ENCODE measurements at places on chromosomes 3 and 15. TPM values are rescaled to one million over a fixed set of nuclear protein-coding genes. Genes with fewer than 3 reads are reported as not detected.
A peak's percentile ranks its signal among the peaks of the same experiment; 100 is the strongest.

DNA sequence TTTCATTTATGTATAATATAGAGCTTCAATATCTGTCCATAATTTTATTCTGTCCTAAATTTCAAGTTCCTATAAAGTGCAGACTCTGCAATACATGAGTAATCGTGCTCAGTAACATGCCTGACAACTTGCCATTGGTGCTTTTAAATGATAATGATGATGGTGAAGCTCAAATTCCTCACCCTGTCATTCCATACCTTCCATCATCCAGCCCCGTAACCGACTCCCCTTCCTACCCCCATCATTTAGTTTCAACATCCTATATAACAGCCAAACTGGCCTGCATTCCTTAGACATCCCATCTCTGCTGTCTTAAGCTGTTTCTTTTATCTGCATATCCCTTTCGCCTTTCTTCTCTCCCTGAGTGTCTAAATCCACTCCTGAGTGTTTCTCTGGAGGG, 67.2 kb upstream of the DLG1 start:
- no peak for DNase-seq

GRCh38 chr15:88704791-88705768, 66.3 kb downstream of the ISG20 start:
- DNase-seq, result peak; percentile 49

GRCh38 chr15:29681166-29681845, 141.0 kb downstream of the TJP1 start:
- DNase-seq, result no peak

DNA sequence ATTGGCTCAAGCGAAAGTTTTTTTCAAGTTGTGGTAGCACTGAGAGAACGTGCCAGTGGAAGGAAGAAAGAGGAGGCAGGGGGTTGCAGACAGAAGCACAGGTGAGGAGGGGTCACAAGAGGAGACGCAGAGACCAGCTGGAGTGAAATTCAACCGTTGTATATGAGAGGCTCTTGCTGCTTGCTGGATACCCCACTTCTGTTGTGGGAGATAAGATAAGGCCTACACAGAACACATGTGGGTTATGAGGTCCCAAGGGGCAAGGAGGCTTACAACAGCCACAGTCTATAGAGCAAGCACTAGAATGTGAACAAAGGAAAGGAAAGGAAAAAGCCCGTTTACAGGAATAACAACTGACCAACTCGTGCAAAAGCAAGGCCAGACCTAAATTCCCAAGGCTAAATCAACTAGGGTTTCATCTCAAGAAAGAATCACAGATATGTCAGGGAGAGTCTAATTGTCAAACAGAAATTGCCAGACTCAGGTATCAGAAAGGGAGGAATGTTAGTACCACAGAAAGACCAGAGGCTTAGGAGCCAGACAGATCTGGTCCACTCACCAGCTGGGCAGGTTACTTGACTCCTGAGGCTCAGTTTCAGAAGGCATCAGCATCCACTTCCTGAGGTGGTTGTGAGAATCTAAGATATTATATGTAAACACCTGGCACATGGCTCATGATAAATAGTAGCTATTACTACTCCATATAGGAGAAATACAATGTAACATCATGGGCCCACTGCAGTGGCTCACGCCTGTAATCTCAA, 60.9 kb downstream of the MSL2 start:
- DNase-seq, result no peak

DNA sequence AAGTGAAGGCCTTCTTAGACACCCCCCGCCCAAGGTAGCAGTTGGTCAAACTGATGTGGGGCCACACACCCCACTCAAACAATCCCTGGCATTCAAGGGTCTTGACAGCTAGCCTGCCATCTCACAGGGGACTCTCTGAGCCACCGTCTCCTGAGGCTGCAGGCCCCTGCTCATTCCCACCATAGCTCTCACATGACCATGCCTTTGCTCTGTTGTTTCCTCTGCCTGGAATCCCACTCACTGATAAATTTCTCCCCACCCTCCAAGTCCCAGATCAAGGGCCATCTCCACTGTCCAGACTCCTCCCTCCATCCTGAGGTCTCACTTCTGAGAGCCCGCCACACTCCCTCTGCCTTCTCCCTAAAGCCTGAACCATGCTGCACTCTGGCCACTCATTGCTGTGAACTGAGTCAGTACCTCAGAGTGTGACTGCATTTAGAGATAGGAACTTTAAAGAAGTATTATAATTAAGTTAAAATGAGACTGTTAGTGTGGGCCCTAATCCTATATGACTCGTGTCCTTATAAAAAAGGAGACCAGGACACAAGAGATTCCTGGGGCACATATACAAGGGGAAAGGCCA, 10.0 kb downstream of the WNT7A start:
- DNase-seq, result no peak

GRCh38 chr3:106097817-106098435, 229.1 kb upstream of the CBLB start:
- DNase-seq, result no peak

DNA sequence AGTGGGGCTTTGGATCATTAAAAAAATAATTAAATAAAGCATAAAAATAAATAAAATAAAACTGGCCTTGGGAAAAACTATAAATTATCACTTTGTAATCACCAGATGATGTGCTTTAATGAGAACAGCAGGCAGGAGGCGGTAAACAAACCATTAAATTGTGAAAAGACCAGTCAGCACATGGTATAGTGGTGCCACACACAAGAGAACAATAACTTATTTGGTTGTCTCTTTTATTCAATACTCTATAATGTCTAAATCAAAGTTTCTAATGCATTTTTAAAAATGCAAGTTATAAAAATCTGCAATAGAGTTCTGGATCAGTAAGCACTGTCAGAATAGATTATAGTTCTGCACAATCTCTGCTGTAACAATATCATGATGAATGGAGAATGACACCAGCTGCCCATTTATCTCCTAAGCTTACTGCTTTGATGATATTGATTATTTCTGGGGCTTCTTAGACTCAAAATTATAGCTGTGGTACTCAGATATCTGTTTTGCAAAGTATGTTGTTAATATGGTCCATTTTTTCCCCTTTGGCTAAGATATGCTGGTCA, 259.3 kb downstream of the NAALADL2 start:
- DNase-seq, result no peak

GRCh38 chr3:189144645-189145044, 27.1 kb upstream of the TPRG1 start:
- DNase-seq, result no peak

- DNase-seq, result no peak
Measured at GRCh38 chr3:102230057-102230456, 204.8 kb upstream of the ZPLD1 start.

DNA sequence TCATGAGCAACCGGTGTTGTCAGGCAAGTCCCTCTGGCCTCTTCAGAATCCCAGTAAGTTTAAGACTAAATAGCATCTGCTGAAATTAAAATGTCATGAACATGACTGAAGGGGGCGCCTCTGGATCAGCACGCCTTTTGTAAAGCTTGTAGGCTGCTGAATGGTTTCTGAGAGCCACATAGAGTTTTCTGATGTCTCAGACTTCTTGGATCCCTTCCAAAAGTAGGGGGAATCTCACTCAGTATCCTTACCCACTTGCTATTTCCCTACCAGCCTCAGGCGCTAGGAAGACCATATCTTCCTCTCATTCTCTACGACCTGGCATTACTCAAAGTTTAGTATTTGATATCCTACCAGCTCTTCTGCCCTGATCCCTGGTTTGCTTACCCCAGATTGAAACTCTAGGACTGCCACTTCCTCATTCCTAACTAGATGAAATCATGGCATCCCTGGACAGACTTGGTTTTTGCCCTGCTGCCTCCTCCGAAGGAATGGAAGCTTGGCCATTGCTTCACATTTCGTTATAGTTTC, 62.7 kb upstream of the CD47 start:
- no peak for DNase-seq

GRCh38 chr15:75661100-75661755, 13.5 kb downstream of the SNX33 start:
- peak; percentile 83 for DNase-seq

DNA sequence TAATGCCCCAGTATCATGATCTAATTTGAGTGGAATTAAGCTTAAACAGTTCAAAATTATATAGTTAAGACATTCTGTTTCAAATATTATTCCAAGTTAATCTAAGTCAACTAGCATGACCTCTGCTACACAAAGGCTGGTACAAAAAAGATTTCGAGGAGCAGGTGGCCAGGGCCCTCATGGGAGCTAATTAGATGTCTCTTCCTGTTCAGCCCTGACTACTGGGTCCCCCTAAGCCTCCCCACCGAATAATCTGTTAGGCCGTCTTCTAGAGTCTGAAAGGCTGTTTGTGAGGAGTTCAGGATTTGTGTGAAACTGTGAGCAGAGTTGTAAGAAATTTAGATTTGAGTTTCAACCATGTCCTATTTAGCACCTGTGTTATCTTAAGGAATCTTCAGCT, 75.4 kb downstream of the PPM1L start:
- no peak for DNase-seq

DNA sequence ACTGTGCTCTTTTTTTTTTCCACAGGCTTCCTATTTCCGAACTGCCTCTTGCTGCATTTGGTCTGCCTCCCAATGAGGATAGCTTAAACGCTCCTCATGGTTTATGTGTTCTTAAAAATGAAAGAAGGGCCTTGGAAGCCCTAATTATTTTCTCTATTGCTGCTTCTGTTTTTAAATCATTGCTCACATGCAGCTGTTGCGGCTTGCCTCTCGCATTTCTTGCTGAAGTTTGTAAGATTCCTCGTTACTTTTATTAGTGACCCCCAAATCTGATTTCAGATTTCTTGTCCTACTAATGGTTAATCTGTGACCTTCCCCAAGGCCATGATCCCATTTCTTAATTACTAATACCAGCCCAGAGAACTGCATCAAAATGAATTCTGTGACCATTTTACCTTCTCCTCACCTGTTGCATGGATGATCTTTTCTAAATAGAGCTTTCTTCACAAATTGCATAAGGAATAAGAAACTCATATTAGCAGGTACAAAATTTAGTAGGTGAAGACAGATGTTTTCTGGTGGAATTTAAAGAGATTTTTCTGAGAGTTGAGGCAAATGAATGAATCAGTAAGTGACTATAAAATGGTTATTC, 1.8 kb downstream of the UBE2E1 start:
- no peak for DNase-seq

GRCh38 chr3:106913111-106913698, 464.0 kb upstream of the CCDC54 start:
- no peak for DNase-seq

DNA sequence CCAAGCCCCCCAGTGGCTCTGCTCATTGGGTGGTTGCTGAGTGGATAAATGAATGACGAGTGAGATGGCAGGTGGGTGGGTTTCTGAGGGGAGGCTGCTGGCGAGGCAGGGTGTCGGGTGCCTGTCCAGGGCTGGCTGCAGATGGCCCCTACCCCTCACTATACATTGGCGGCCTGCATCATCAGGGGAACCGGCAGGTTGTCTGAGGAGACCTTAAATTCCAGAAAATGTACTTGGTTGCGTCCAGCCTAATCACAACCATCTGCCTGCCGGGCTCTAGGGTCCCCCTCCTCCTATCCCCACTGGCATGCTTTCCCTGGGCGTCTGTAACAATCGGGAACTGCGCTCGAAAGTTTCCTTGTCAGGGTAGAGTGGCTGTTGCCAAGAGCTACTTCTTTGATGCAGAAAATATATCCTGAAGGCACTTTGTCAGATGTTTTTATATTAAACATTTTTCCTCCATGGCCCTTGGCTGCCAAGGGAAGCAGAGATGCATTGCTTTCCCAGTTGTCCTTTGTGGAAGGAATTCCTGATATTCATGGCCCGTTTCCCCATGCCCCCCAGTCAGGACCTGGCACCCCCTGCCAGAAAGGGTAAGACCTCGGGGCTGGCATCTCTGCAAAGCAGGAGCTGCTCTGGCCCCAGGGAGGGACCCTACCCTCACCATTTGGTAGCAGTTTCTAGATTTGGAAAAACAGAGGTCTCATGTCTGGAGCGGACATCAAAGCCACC, 22.9 kb downstream of the SMAD6 start:
- no peak for DNase-seq

DNA sequence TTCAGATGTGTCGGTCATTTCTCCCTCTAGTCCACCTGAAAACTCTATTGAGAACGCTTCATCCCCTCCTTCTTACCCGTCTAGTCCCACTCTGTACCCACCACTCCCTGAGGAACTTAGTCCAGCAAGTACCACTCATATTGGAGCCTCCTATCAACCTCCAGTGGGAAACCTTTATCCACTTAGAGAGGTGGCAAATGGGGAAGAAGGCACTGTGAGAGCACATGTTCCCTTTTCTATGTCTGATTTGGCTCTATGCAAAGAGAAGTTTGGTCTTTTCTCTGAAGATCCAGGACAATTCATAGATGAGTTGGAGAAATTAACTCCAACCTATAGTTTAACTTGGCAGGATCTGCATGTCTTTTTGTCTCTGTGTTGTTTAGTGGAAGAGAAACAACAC, 17.0 kb upstream of the RPN1 start:
- DNase-seq, result no peak

DNA sequence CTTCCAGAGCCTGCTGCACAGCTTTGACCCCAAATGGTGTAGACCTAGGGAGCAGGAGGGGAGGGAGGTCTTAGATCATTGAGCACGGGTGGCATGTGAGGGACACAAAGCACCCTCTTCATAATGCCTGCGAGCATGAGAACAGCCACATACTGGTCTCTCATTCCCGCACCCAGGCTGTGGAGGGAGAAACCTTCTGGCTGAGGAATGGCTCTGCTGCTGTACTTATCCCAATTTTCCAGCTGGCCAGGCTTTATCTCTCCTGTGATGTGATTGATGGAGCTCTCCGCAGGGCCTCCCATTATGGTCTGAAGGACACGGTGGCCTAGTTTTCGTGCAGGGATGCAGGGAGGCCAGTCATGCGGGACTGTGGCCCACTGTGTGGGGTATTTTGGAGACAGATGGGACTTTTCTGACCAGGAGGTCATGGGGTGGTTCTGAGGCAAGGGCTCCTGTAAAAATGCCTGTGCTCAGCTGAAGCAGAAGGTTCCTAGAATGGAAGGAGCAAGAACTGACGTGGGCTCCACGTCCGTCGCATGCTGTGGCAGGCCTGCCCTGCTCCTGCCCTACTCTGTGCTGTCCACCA, 251.5 kb downstream of the PLCL2 start:
- DNase-seq, result peak; percentile 61

Gene GRIP2
- 31.9 TPM for total RNA-seq

Gene MKRN2OS
- total RNA-seq, result 0.49 TPM

Gene TF
- total RNA-seq, result 4.6 TPM

Gene PCBP4
- total RNA-seq, result 55.1 TPM

Gene AP2M1
- total RNA-seq, result 285 TPM

Gene ALDH1A3
- 2.4 TPM for total RNA-seq

Gene KNG1
- total RNA-seq, result 0.92 TPM

Gene MNS1
- total RNA-seq, result 0.54 TPM

Gene FETUB
- total RNA-seq, result not detected

Gene DPPA2
- total RNA-seq, result not detected

Gene ZCWPW2
- 3.9 TPM for total RNA-seq

Gene P2RY13
- 0.26 TPM for total RNA-seq

Gene NR2C2
- 27.8 TPM for total RNA-seq

Gene THAP10
- 5.8 TPM for total RNA-seq

Gene NANOGP8
- total RNA-seq, result 0.64 TPM

Gene HEXA
- total RNA-seq, result 78.3 TPM
